ENCODE measurements at places on chromosomes 3 and 15. TPM values are rescaled to one million over a fixed set of nuclear protein-coding genes. Genes with fewer than 3 reads are reported as not detected.

THAP10 gene
- 3.7 TPM for total RNA-seq

PLCH1 gene
- total RNA-seq = 1.0 TPM

MLH1 gene
- total RNA-seq = 27.1 TPM

ALAS1 gene
- total RNA-seq = 48.4 TPM

CX3CR1 gene
- under 0.01 TPM for total RNA-seq

TNNC1 gene
- 0.49 TPM for total RNA-seq

PFN2 gene
- total RNA-seq = 81.3 TPM

PLXND1 gene
- total RNA-seq = 347 TPM

CHRNB4 gene
- total RNA-seq = 0.13 TPM

Data from mesangial cell (primary cell).